Cerebellum (tissue), 4 donors: ENCODE measurements at places on chromosomes 6 and 20. TPM values are rescaled to one million over a fixed set of nuclear protein-coding genes. Genes with fewer than 3 reads are reported as not detected.

Gene TBC1D7
- 45.0 TPM for total RNA-seq

Gene SNTA1
- total RNA-seq = 7.8 TPM

Gene GNAS-AS1
- 2.0 TPM for total RNA-seq

GRCh38 chr6:33195304-33196165 is 3.3 kb upstream of the COL11A2 start:
- DNase-seq = no peak

DNA sequence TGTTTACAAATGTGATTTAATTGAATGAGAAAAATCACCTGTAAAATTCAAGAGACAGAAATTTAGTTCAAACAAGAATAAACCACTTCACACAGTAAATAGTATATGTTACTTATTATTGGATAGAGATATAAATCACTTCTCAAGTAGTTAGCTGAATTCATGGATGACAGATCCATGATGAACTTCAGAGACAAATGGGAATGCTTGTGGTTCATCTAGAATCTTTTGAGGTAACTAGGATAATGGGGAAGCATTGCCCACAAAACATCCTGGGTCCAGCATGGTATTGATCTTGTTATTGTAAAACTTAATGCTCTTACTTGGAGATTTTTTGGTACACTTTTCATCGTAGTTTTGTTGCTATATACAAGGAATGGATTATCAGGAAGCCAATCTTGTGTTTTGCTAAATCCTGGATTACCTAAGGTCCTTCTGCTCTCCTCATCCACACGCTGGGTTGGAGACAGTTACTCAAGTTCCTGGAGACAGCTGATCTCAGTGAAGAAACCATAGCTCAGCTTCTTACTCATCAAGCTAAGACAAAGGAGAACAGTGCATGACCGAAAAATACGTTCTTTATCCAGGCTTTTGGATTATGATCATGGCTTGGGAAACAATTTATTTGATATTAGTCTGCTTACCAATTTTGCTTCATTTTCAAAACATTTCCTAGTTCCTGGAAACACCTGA is 142.5 kb upstream of the PREP start:
- no peak for DNase-seq

DNA sequence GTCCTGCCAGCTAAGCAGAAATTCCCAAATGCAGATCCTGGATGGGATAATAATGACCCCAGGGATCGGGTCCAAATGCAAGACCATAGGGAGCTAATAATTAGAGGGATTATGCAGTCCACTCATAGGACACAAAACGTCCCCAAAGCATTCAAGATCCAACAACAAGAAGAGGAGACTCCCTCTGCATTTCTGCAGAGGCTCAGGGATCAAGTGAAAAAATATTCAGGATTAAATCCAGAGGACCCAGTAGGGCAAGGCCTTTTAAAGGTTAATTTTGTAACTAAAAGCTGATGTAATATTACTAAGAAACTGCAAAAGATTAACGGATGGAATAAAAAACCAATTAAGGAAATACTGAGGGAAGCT is 22.2 kb downstream of the HLA-A start:
- DNase-seq = no peak

- no peak for DNase-seq
These were observed 30.5 kb downstream of the TFAP2B start for GRCh38 chr6:50848989-50849795.
